ENCODE measurements at places on chromosomes 1 and 21.

- DNase-seq, result peak; percentile 20
Measured at GRCh38 chr1:55702064-55702463, 486.9 kb upstream of the USP24 start.

GRCh38 chr1:232578651-232579195 is 51.2 kb downstream of the SIPA1L2 start:
- DNase-seq, result no peak

DNA sequence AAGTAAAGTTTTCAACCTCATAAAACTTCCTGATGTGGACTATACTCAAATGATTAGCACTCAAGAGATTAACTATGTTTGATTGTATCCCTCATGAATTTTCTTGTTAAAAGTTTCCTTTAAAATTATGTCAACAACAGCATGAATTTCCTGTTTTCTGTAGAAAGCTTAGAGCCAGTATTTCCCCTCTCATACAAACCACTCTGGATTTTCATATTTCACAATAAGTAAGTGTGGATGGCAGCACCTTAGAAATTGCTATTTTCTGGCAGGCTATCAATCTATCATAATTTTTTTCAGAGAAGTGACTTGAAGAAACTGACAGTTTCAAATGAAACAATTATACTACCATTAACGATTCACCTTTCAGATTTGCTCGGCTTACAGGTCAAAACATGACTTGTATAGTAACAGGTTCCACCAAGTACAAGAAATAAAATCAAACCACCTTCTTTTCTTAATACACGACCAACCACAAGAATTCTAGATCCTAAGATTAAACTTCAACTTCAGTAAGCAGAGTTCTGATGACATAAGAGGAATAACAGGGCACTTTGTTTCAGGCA is 20.8 kb downstream of the ELK4 start:
- no peak for DNase-seq

DNA sequence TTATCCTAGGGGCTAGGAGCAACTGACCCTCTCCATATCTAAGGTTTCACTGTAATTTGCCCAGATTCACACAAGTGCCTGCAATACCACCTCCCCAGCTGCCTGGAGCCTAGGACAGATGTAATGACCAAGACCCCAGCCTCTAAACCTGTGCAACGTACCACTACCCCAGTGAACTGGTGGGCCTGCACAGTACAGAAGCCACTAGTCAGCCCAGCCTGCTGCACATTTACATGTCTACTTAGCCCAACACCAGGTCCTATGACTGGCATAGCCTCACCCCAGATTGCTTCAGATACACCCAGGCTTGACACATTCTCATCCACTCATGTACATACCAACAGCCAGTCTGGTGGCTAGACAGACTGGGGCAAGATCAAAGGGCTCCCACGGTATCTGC is 1336.6 kb downstream of the BRINP3 start:
- no peak for DNase-seq

- DNase-seq, result no peak
Measured at GRCh38 chr1:201983380-201983805, 945 bp downstream of the RNPEP start.
